Sciatic nerve (tissue), 2 donors: ENCODE measurements at places on chromosomes 4 and X.

- DNase-seq = no peak
Measured at GRCh38 chr4:157270108-157270507, 49.6 kb downstream of the GRIA2 start.

- no peak for DNase-seq
Measured at GRCh38 chrX:56314334-56314733, 82.2 kb downstream of the KLF8 start.

- no peak for DNase-seq
Measured at GRCh38 chr4:142721187-142721586, 124.9 kb downstream of the INPP4B start.

DNA sequence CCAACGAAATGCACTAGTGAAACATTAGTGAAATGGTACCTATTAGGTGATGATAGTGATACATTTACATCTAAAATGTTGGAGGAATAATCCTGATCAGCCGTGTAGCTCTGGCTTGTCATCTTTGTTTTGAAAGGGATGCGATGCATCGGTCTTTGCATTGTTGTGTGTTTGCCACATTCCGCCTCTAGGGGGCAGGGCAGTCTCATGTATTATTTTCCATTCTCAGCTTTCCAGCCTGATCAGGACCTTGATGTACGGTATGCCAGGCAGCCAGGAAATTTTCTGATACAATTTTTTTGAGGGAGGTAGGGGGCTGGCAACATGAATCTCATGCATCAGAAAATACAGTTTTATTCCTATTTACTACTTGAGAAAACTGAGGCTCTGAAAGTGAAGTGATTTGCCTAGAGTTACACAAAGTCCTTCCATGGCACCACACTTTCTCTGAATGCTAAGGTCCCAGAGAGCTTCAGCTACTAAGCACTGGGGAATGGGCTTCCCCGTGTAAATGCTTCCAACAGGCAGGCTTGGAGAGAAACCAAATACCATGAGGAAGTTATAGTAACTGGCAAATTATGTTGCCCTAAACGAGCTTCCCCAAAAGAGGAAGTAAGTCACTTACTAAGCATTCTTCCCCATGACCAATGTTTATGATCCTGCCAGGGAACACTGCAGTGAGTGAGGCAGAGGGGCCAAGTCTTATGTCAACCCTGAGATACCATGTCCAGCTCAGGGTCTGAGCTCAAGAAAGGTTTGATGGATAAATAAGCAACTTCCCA, 31.8 kb upstream of the IQSEC2 start:
- peak; percentile 85 for DNase-seq

- DNase-seq = no peak
Measured at GRCh38 chrX:143615851-143616250, 20.1 kb downstream of the SLITRK4 start.
